ENCODE measurements at places on chromosomes 1 and 21. TPM values are rescaled to one million over a fixed set of nuclear protein-coding genes. Genes with fewer than 3 reads are reported as not detected.

Gene PGLYRP4
- not detected for total RNA-seq

Gene OR2T27
- total RNA-seq = not detected

Gene GPX7
- 16.9 TPM for total RNA-seq

Gene TFF1
- not detected for total RNA-seq

Gene KCNJ9
- not detected for total RNA-seq

Gene IGSF5
- total RNA-seq = not detected

Gene CD164L2
- total RNA-seq = not detected

Gene KRTAP7-1
- not detected for total RNA-seq

Gene ERICH3
- total RNA-seq = not detected

Gene SIM2
- not detected for total RNA-seq

Gene STRIP1
- total RNA-seq = 49.3 TPM

Gene TUFT1
- total RNA-seq = 6.1 TPM

Gene MR1
- total RNA-seq = 3.7 TPM
